Head of caudate nucleus (tissue), 42 donors: ENCODE measurements at places on chromosomes 6 and 20.

DNA sequence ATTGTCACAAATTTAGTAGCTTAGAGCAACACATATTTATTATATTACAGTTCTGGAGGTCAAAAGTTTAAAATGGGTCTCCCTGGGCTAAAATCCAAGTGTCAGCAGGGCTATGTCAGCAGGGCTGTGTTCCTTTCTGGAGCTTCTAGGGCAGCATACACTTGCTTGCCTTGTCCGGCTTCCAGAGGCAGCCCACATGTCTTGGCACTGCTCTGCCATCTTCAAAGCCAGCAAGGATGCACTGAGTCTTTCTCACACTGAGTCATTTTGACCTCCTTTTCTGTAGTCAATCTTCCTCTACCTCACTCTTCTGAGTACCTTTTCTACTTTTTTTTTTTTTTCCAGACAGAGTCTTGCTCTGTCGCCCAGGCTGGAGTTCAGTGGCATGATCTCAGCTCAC is 39.0 kb downstream of the ADGRF4 start:
- peak; percentile 64 for DNase-seq

DNA sequence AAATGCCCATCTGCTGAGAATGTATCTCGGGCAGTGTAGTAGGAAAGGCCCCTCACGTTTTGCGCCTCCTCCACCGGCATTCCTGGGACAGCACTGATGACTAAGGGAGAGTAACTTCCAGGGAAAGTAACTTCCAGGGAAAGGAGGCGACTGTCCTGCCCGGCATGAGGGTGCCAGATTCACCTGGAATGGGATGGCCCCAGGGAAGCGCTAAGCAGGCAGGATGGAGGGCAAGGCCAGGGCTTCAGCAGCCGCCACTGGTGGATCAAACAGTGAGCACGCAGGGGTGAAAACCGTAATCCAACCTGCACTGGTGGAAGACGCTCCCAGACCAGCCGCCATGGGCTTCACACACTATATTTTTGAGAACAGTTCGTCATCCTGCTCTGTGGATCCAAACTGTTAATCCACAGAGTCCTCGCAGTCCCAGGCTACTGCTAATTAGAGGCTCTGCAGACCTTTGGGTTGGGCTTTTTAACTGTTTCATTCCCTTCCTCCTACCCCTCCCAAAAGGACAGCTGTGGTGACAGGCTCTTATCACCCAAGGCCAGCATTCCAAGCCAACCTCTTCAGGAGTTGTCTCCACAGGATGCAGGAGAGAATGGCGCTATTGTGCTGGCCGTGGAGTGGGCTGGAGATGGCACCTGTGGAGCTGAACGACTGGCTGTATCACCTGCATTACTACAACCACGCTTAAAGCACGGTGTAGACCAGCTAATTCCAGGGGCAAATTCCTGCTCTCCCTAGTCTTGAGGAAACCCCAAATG is 178.9 kb downstream of the DLL1 start:
- no peak for DNase-seq

GRCh38 chr20:8667306-8667705 is 401.6 kb upstream of the PLCB4 start:
- DNase-seq = no peak

- no peak for DNase-seq
Measured at GRCh38 chr6:138849791-138850190, 53.9 kb downstream of the ECT2L start.

DNA sequence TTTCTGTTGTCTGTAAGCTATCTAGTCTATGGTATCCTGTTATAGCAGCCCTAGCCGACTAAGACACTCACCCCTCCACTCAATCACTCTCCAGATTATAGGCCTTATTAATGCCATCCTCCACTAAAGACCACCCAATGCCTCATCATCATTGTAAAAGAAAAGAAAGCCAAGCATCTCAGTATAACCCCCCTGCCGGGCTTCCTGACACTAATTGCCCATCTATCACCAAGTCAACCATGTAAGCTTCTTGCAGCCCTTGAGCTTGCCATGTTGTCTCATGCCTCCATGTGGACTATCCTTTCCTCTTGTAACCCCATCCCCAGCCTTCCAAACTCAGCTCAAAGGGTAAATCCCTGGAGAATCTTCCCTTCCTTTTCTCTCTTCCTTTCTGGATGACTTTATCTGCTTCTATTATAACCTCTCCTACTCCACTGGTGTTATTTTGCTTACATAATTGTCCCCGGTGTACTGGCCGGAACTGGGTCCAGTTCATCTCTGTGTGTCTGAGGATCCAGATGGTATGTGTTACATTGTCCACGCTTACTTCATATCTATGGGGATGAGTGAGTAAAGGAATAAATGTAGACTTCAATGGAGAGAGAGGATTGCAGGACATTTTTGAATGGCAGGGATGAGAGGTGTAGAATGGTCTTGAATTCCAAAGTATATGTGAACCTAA is 202.9 kb upstream of the SOX4 start:
- DNase-seq = no peak

GRCh38 chr6:87182940-87183339 is 27.6 kb downstream of the ZNF292 start:
- no peak for DNase-seq

DNA sequence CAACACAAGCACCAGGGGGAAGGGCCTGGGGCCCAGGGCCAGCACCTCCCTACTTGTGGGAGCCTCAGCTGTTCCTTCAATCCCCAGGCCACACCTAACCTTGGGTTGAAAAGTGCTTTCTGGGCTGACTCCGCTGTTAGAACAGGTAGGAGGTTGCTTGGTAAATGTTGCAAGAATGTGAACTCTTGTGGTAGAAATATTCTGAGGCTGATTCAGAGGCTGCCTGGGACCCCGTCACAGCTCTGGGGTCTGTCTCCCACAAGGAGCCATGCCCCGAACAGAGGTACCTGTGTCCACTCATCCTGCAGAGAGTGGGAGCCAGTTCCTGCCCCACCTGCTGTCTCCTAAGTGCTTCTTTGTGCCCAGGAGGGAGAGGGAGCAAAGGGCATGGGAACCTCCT is 14.4 kb upstream of the MAS1L start:
- DNase-seq = no peak

DNA sequence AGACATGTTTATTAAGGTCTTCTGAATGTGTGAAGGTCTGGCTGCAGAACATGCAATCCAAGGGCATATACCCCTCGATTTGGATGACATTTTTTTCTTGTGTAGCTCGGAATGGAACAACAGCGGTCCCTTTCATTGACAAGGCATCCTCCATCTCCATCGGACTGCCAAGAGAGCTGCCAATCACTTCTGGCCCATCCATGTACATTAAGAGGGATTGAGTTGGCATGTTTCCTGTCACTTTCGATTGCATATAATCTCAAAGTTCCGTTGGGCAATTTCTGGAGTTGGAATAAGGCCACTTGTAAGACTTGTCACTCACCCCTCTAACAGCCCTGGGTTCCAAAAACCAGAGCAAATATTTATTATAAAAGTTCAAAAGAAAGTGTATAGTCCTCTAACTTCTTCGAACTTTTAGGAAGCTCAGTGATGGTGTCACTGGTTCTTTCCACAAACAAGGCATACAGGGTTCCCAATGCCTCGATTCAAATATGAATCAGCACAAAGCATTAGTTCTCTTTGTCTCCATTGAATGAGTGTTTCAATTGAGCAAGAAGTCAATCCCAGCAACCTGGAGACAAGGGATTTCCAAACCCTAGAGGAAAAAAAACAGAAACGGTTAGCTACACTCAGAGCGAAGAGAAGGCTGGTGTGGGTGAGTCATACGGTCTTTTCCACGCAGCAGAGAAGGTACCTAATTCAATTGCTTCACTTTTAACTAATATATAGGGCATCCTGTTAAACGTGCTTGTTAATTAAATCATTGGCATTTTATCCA is 10.9 kb downstream of the ZNF217 start:
- DNase-seq = no peak

GRCh38 chr6:106220485-106220884 is 105.1 kb downstream of the ATG5 start:
- DNase-seq = no peak

DNA sequence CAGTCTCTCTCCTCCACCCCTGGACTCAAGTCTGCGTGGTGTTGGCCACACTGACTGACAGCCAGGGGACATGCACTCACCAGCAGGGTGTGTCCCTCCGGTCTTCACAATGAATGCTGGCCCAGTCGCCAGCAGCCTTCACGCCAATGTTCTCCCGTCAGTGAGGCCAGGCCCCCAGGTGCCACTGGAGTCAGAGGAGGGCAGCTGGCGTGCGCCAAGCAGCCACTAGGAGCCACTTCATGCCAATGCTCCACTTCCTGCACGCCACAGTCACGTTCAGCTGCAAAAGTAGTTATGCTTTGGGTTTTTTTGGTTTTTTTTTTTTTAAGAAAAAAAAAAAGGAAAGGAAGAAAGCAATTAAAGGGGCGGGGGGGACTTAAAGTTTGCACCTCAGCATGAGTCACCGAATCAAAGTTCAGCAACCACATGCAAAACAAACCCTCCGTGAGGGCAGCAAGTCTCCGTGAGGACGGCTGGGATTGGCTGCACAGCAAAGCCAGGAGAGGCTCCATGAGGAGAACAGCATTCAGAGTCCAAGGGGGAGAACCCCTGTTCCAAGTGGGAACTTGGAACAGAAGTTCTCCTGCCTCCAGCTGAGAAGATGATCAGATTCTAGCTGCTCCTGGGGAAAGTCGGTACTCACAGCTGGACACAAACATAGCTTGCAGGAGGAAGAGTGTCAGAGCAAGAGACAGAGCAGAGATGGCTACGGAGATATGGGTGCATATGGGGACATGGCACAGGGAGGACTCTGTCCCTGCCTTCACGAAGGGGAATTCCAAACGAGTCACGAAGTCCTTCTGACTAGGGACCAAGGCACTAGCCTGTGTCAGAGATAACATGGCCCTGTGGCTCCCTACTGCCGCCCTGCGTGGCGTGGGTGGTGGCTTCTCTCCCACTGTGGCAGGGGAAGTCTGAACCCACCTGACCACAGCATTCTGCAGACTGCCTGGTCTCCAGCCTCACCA is at the start of gene ZC3H12D:
TSS of gene ZC3H12D (minus strand) at position 282 of the 968 bp plus-strand sequence. CDS start 10,471 bp downstream, outside the sequence.
- no peak for DNase-seq
